Stimulated activated CD8-positive, alpha-beta memory T cell treated with anti-CD3 and anti-CD28 coated beads, Interleukin-12 subunit alpha, Interleukin-12 subunit beta, amount 100 ng/mL, for 4 hours (primary cell): ENCODE measurements at places on chromosomes 2 and 18.

DNA sequence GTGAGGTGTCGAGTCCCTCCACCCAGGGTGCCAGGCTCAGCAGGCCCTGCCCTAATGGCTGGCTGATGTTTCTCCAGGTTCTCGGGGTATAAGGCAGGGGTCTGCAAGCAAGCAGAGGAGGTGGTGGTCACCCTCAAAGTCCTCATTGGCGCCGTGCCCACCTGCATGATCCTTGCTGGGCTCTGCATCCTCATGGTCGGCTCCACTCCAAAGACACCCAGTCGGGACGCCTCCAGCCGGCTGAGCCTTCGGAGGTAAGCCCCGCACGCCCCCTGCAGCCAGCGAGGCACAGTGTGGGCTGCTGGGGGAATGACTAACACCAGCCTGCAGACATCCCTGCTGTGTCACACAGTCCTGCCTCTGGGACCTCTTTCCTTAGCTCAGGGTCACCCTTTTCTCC, 14.1 kb downstream of the MFSD2B start:
- DNase-seq, result no peak

GRCh38 chr18:35290094-35290735, at the start of gene ZSCAN30:
Gene ZSCAN30, minus strand, starts transcription at chr18:35290229. Its CDS starts 25,877 bp downstream, at chr18:35264352.
- DNase-seq, result peak; percentile 94

DNA sequence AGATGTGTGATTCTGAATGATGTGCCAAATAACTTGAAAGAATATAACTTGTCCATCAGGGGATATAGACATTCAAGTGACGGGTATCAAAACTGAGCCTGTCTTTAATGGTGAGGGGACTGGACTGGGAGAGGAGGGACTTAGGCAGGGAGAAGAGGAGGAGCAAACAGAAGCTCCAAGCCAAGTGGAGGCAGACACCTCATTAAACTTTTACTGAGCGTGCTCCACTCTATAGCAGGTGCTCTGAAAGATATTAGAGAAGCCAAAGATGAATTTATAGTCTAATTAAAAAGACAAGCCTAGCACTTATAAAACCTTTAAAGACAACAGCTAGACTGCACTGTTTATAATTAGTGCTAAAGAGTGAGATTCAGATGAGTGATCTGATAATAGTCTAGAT, 47.7 kb upstream of the SMAD2 start:
- DNase-seq, result no peak

DNA sequence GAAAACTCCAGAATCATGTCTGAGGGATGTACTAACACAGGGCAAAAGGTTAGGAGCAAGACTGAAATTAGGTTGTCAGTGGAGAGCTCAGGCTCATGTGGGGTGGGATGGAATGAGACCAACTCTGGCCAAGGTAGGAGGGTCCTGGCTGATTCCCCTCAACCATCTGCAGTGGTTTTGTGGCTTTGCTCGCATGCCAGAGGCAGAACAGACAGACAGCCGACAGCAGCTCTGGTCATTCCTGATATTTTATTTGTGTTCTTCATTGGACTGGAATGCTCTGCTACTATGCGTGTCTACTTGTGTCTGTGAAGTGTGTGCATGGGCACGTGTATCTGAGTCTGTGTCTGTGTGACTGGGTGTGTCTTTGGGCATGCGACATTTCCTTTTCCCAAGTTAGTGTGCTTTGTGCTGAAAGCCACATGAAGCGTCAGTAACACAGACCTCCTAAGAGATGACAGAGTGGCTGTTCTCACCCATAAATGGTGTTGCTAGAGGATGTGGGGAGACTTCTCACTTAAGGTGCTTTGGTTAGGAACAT, 239.5 kb downstream of the CNTNAP5 start:
- no peak for DNase-seq

DNA sequence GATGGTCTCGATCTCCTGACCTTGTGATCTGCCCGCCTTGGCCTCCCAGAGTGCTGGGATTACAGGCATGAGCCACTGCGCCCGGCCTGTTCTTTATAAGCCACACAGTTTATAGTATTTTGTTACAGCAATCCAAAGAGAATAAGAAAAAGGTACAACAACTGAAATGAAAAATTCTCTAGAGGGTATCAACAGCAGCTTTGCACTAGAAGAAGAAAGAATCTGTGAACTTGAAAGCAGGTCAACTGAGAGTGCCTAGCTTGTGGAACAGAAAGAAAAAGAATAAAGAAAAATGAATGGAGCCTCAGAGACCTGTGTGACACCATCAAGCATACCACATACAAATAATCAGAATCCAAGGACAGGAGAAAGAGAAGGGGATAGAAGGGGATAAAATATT, 66.8 kb upstream of the CTLA4 start:
- no peak for DNase-seq

DNA sequence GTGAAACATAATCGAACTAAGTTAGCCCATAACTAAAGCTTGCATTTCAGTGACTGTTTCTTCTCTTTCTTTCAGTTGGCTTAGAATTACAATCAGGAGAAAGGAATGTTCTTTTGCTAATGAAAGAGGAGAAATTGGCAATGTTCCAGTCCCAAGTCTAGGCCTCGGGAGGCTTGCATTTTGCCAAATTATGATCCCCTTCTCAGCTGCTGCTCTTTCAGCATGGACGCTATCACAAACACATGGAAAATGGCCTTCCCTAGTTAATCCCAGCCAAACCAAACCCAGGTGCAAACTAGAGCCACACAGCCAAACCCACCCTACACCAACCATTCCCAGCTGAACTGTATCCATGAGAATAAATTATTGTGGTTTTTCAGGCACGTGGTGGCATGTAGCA, 605.2 kb upstream of the LRRTM4 start:
- DNase-seq, result no peak

GRCh38 chr2:234164493-234165413, 114.3 kb downstream of the SPP2 start:
- peak; percentile 14 for DNase-seq

DNA sequence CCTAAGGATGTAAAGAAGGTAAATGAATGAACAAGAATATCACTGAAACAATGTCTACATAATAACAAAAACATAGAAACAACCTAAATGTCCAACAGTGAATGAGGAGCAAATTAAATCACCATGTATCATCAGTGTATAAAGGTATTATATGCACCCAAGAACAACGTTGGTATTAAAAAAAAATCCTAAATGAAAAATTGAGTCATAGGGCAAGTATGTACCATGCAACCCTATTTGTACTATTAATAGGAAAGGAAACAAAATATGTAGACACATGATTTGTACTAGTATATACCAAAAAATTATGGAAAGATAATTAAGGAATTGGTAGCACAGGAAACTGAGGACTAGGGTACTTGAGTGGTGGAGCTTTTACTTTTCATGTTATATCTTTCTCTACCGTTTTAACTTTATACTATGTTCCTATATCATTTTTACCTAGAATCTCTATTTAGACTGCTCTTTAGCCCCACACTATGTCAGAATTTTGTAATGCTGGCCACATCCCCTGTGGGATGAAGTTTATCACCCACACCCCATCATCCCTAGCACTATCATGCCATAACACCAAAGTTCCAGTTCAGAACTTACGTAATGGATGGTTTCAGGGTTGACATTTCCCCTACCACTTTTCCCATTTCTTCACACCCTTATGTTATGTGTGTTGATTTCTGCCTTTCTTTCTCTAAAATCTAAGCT, 25.6 kb downstream of the IKZF2 start:
- no peak for DNase-seq

GRCh38 chr2:177577075-177577474, 184.5 kb downstream of the AGPS start:
- DNase-seq, result no peak
